ENCODE measurements at places on chromosomes 11 and 22.

- DNase-seq: no peak
Observed at GRCh38 chr22:18909556-18909955, 3.4 kb downstream of the DGCR6 start.

DNA sequence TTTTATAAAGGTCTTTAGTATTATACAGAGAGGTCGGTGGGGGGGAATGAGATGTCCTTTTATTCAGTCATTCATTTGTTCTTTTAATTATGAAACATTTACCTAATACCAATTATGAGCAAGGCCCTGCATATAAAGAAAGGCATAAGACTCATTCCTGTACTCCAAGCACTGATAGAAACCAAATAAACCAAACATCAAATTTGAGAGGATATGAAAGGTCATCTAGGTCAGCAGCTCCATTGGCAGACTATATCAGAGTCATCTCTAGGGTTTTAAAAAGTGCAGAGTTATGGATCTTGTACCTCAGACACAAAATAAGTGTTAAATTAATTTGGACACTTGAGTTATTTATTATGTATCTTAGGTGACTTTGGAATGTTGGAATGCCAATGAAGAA is 71.5 kb downstream of the CASP12 start:
- DNase-seq: no peak

DNA sequence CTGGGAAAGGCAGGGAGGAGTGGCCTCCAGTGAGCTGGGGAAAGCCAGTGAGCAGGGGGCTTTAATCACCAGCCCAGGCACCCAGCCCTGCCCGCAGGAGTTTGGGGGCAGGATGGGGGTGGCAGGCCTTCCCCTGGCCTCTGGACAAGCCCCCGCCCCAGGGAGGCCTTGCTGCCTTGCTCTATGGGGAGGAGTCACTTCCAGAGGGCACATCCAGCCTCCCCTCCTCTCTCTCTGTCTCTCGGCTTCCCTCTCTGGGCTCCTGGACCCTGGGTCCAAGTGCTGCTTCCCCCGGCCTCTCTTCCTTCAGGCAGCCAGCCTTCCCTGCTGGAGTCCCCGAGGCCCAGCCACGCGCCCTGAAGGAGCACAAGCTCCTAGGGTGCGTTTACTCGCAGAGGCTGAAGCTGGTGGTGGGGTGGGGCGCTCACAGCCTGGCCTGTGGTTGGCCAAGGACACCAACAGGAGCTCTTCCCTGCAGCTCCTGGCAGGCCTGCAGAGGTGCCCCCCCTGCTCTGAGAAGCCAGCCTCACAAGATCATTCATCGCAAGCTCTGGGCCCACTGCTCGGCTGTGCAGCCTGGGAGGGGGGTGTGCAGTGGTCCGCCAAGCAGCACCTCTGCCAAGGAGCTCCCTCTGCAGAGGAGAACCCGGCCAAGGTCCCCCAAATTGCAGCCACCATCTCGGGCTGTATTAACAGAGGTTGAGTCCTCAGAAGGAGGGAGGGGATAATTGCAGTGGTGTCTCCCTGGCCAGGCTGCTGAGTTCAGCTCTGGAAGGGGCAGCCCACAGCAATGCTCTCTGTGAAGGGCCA is 25.4 kb downstream of the OSBPL5 start:
- no peak for DNase-seq

DNA sequence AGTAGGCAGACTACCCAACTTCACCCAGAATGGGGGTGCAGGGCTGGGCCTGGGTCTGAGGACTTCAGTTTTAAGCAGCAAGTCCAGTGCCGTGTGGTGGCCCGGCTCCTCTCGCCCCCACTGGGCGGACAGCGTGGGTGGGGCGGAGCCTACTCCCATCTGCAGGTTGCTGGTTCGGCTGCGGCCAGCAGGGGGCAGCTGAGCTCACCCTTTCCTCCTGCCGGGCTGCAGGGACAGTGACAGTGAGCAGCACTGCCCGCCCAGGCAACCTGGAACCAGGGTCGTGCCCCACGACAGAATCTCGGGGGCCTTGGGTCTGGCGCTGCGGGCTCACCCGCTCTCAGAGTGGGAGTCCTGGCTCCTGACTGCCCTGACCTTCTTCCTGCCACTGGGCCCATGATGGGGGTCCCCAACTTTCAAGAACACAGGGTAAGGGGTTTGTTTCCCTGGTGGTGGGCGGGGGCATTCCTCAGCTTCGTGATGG is 6.2 kb upstream of the NEAT1 start:
- peak; percentile 92 for DNase-seq

GRCh38 chr11:86386746-86387145 is 12.1 kb downstream of the CCDC81 start:
- no peak for DNase-seq

DNA sequence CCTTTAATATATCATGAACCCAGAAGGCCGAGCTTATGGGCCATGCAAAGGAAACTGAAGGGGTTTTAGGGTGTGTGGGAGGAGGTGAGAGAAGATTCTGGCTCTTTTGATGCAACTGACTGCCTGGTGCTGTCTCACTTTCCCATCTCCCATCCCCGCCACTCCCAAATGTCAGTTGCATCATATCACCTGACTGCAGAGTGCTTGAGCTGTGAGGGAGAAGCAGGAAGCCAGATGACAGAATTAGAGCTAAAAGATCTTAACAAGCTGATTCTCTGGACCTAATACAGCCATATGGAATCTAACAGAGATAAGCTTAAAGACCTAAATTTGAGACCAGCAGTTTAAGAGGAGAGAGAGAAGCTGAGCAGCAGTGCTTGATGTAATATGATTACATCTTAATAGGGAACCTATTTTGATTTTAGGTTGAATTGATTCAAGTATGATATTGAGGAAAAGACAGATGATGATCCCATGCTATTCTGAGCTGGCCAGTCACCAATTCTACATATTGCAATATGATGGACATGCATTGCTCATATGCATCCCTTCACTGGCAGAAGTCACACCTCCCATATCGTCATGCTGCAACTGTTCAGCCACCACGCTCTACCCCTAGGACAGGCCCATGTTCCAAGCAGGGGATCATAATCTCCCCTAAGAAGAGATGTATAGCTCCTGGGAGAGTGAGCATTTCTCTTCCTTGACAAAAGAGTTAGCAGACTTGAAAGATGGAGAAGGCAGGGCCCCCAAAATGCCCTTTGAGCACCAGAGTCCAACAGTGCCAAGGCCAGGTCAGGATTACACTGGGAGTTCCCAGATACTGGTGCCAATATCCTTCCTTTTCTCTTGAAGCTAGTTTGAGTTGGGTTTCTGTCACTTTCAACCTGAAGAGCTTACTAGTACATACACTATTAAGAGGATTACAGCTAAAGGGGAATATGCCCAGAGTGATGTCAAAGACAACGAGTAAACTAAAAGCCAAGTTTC is 44.9 kb downstream of the PLEKHA7 start:
- no peak for DNase-seq

GRCh38 chr11:66546966-66547661 is 411 bp downstream of the ACTN3 start:
- no peak for DNase-seq

- no peak for DNase-seq
Observed at GRCh38 chr11:33656768-33657167, 43.9 kb downstream of the C11orf91 start.

DNA sequence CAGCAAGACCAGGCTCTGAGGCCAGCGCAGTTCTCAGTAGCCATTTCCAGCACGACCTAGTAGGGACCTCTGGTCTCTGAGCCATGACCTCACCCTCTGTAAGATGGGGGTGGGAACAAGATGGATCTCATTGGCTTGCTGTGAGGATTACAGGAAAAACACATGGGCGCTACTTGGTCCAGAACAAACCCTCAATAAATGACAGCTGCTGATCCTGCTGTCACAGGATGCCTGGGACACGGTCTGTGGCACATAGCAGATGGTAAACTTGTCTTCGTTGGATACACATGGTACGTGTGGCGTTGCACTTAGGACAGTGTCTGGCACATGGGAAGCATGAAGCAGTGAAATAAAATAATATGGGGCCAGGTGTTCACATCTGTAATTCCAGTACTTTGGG is 4.5 kb upstream of the KCTD17 start:
- DNase-seq: no peak

DNA sequence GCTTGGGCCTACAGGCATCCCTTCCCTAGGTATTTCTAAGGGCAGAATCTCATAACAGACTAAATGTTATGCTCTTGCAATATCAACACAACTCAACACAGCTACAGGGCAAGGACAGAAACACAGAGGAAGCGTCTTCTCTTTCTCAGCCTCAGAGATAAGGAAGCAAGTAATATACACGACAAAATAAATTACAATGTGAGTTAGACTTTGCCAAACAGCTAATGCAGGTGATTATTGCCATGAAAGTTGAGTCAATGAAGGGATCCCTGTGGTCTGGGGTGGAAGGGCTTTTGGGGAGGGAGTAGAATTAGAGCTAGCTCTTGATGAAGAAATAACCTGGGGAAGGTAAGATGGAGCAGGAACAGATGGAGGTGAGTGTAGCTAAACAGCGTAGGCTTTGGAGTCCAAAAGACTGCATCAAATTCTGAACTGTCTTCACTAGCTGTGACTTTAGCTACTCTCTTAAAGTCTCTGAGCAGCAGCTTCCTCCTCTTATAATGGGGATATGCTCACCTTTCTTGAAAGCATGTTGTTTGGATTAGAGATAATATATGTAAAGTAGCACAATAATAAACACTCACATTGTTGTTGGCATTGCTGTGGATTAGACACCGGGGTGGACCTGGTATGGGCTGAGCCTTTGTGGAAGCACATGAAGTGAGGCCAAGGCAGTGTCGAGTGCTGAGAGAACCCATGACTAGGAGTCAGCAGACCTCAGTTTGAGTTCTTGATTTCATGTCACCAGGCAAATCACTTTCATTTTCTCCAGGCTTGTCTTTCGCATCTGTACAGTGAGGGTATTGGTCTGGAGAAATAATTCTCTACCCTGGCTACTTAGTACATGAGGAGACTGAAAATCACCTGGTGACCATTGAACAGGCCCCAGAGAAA is 41.0 kb upstream of the AQP11 start:
- DNase-seq: no peak

DNA sequence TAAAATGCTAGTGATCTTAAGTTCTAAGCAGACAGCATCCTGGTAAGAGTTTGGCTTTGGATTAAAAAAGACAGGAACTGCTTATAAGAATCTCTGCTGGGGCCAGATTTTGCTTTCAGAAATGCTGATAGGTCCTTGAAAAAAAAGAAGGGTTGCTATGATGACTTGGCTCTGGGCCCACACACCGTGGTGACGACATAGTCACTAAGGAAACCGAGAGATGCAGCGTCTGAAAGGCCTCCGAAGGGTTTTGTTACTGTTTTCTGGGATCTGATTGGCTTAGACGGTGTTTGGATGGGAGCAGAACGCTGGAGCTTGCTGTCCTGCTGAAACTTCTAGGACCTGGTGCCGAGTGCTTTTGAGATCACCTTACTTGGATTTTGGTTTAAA is 8.4 kb downstream of the FAM118A start:
- DNase-seq: peak; percentile 86

DNA sequence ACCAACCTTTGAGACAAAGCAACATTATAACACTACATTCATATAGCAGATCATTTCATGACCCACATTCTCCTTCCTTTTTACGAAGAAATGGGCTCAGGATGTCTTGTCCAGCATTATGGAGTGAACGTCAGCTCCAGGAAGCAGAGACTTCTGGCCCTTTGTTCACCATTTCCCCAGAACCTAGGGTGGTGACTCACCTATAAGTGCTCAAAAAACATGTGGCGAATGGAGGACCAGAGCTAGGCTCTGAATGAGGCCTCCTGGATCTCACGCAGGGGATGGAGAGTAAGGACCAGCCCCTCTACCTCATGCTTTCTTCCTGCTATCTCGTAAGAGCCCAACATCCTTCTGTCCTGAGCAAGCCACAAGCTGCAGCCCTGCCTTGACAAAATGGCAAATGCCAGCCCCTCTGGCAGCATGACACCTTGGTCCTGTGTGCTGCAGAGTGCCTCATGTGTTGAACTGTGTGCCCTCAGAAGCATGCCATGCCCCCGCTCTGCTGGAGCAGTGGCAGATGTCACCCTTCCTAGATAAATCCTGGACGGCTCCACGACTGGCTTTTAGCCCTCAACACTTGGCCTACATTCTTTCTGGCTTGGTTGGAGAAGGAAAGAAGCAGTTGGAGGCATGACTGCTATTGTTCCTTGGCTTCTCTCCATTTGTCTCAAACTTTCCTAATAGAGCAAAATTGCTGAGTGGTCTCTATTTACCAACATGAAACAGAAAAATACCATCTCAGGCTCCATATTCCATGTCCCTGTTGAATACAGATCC is 6.5 kb upstream of the ST3GAL4 start:
- DNase-seq: no peak

DNA sequence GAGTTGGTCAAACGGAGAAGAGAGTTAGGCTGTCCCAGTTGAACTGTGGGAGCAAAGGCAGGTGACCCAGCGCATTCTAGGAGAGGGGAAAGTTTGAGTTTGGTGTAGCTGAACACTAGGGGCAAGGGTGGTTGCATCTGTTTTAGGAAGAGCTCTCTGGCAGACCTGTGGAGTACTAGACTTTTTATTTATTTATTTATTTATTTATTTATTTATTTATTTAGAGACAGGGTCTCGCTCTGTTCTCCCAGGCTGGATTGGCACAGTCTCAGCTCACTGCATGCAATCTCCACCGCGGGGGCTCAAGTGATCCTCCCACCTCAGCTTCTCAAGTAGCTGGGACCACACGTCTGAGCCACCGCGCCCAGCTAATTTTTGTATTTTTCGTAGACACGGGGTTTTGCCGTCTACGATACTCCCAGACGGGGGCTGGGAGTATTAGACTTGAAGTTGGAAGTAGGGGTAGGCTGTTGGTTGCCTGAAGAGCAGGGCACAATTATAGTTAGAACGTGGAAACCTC is 950 bp upstream of the ACER3 start:
- no peak for DNase-seq

- DNase-seq: no peak
Observed at GRCh38 chr11:27718863-27719545, 18.7 kb upstream of the BDNF start.

DNA sequence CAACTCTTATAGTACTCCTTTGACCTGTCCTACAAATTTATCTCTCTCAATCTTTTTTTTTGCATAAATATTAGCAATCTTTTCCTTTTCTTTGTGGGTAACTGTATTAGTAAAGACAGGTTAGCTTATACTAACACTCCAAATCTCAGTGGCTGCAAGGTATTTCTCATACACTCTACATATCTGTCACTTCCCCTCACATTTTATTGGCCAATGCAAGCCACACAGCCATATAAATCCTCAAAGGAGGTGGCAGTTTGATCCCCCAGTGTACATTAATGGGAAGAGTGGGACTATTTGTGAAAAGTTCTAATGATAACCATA is 42.6 kb upstream of the EED start:
- DNase-seq: no peak

- DNase-seq: no peak
Observed at GRCh38 chr11:90446207-90446606, 223.4 kb upstream of the CHORDC1 start.

GRCh38 chr22:44130076-44130711 is 50.5 kb upstream of the PARVG start:
- DNase-seq: no peak
